CD4-positive, alpha-beta T cell treated with Interleukin-15 for 4 hours (primary cell): ENCODE measurements at places on chromosomes 16 and 17.

DNA sequence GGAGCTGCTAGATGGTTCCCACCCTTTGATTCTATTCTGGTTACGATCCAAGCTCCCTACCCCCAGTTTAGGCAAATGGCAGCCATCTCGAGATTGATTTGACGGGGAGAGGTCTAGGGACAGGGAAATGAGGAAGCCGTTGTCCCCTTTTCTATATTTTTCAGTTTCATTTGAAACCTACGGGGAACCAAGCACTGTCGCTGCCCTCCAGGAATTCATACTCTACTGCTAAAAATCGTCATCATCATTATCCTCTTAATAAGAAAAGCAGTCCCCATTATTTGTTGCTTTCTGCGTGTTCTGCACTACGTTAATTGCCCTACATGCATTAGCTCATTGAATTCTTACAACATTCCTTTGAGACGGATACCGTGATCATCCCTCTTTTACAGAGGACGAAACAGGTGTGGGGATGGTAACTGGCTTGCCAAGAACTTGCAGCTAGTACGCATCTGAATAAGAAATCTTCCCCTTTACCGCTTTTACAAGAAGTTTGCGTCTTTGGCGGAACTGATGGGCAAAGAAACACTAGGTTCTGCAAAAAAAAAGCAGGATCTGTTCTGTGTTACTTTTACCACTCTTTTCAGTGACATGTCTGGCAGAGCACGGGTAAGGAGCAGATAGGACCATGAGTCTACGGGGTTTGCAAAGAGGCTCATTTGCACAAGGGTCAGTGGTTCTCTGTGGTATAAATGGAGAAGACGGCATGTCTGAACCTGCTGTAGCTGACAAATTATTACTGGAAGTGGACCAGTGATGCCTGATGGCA lies 1.1 kb downstream of the CCP110 start:
- DNase-seq = no peak

DNA sequence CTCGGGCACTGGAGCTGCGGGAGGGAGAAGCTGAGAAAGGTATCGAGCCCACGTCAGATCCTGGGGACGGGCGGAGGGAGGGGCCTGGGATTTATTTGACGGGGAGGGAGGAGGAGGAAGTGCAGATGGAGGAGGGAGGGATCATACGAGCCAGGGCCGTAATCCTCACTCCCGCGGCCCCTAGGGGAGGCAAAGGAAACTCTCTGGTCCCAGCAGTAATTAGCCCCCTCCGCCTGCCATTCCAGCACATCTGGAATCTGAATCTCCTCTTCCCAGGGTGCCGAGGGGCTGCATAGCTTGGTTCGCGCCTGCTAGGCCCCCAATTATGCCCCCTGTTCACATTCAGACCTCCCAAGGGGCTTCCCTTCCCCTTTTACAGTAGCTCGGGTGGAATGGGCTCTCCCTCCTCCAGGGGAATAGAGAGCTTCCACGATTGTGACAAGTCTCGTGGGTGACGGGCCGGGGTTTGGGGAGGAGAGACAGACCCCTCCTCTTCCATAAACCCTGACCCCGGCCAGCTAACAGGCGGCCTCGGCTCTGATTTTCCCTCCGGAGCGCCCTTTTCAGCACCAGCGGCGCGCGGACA lies at the start of gene SEZ6L2:
SEZ6L2 (minus strand) TSS at position 35 of the 586 bp plus-strand sequence. CDS start 531 bp downstream, outside the sequence.
- DNase-seq = no peak

DNA sequence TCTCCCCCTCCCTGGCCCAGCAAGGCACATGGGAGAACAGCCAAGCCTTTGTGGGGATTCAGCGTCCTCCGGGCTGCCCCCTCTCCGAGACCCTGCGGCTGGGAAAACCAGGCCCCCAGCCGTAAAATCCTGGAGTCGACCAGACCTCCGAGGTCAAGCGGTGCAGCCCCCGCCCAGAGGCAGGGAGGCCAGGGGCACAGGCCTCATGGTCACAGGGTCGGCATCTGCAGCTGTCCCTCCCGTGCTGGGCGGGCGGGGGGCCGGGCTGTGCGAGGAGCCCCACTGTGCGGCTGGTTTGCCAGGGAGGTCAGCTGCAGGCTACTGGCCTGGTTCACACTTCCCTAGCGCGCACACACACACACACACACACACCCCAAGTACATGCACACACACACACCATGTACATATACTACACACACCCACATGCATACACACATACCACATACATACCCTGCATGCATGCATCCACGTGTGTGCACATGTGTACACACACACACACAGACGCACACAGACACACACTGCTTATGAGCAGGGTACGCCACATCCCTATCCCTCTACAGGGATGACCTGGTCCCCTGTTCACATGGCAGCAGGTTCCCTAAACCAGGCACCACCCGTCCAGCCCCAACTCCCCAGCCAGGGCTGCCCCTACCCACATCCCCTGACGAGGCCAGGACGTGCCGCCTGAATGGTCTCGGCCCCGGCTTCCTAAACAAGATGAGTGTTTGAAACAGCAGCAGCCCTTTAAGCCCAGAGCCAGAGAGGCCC lies 108.9 kb upstream of the CIBAR2 start:
- no peak for DNase-seq

GRCh38 chr16:25093208-25094061 lies 18.1 kb upstream of the LCMT1 start:
- no peak for DNase-seq

GRCh38 chr16:87698676-87699199 lies 67.0 kb downstream of the KLHDC4 start:
- no peak for DNase-seq

DNA sequence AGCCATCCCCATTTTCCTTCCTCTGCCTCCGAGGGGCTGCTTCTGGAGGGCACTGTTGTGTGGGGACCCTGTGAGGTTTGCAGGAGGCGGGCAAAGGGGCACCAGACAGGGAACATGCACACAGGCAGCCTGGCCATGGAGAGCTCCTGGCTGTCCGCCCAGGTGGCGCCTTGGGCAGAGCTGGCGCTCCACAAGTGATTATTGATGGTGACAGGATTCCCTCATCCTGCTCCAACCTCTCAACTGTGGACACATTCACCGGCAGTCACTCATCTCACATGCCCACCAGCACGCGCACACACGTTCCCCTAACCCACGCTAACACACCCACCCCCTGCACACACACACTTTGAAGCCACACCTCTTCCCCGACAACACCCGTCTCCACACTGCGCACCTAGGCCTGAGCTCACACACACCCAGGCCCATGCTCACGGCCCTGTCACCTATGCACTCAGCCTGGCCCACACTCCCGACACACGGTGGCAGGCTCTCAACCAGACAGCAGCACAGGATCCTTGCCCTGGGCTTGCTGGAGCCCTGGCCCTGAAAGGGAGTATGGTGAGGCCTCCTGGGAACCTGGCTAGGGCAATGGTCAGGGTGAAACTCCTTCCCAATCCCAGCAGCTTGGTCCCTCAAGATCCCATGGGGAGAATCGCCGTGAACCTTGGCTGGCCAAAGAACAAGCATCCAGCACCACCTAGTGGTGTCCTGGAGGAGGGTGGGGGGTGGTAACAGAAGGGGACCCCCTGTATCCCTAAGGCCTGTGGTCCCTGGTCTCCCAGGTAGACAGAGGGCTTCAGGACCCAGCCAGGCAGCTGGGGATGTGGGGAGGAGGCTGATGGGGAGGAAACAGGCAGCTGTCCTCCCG lies 3.6 kb downstream of the PNMT start:
- no peak for DNase-seq

DNA sequence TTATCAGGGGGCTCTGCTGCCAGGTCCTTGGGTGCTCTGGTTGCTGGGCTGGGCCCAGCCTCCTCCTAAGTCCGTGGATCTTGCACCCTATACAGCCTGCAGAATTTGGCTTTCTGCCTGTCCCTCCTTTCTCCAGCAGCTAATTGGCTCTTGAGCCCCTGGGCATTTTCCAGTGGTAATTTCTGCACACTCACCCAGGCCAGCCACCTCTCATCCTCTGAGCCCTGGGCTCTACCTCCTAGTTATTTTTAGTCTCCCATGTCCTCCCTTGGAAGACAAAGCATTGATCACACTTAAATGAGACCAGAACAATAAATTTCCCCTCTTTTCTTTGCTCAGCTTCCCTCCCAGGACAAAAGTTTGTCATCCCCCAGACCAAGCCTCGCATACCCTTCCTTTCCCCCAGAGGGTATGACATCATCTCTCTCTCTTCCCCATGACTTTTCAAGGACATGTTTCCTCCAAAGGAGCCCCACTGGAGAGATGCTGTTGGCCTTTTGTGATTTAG lies 38.1 kb downstream of the C17orf75 start:
- DNase-seq = no peak

GRCh38 chr16:1788095-1788707 lies 5.3 kb downstream of the IGFALS start:
- no peak for DNase-seq
